Astrocyte (in vitro differentiated cells and primary cell): ENCODE measurements at places on chromosomes 11 and 22. TPM values are rescaled to one million over a fixed set of nuclear protein-coding genes. Genes with fewer than 3 reads are reported as not detected.

DNA sequence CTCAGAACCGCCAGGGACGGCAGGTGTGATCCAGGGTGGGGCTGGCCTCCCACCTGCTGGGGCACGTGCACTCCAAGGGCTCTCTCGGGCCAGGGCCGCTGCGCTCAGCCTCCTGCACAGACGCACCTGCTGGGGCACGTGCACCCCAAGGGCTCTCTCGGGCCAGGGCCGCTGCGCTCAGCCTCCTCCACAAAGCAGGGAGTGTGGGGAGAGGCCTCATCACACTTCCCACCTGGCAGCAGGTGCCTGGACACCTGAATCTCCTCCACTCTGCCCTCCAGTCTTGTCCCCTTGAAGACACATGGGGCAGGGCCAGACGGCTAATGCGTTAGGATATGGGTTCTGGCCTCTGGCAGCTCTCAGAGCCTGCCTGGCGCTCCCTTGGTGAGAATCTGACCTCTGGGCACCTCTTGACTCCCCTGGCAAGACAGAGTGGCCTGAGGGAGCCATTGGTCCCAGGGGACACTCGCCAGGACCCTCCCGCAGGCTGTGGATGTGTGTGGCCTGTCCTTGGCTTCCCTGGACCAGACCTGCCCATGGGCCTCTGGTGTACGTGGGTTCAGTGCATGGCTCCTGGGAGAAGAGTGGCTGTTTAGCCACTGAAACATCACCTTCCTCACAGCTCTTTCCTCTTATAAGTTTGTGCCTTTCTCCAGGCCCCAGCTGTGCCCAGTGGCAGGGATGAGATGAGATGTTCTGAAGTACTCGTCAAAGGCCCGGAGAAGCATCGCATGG is 73.5 kb downstream of the BRD1 start:
- no peak overlapping the region for H3K4me3 ChIP-seq
- no peaks in the 10 kb centered on the region for H3K4me1 ChIP-seq
- no peak for DNase-seq

GRCh38 chr11:130467116-130467900 is 18.9 kb downstream of the ADAMTS15 start:
- no peak overlapping the region for H3K4me3 ChIP-seq
- H3K27ac ChIP-seq: no peak overlapping the region
- no peaks in the 10 kb centered on the region for H3K27me3 ChIP-seq

DNA sequence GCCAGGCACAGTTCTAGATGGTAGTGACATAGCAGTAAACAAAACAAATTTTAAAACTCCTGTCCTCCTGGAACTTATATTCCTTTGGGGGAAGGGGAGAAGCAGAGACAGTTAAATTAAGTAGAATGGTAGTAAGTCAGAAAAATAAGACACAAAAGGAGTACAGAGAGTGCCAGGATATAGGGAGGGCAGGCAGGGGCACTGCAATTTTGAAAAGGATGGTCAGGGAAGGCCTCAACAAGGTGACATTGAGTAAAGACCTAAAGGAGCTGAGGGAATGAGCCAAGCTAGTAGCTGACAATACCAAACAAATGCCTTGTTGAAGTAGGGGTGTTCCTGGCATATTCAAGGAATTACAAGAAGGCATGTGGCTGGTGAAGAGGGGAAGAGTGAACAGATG is 10.2 kb downstream of the NUP160 start:
- H3K4me3 ChIP-seq: no peak overlapping the region
- no peaks in the 10 kb centered on the region for H3K27me3 ChIP-seq
- DNase-seq: no peak
- H3K36me3 ChIP-seq: peaks cover 75% of the 10 kb centered on the region
- no peaks in the 10 kb centered on the region for H3K4me1 ChIP-seq

DNA sequence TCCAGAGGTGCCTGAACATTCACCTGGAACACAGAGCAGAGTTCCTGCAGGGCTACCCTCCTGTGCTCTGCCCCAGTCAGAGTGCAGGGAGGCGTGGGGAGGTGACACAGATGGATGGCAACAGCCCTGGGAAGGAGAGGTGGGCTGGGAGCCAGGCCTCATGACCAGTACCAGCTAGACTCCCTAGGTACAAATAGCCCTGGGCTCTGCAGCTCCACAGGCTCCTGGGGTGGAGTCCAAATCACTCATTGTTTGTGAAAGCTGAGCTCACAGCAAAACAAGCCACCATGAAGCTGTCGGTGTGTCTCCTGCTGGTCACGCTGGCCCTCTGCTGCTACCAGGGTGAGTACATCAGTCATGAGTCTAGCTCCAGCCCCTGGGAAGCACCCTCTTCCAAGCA is at the start of gene SCGB1D2:
TSS of gene SCGB1D2 (plus strand) at position 219 of the 400 bp plus-strand sequence. CDS start at position 288, 69 bp downstream.
- no peaks in the 10 kb centered on the region for H3K4me1 ChIP-seq
- peaks cover 3% of the 10 kb centered on the region for H3K27me3 ChIP-seq
- H3K4me3 ChIP-seq: no peak within 1 kb of the TSS
- DNase-seq: no peak
- H3K36me3 ChIP-seq: no peaks in the 10 kb centered on the region

DNA sequence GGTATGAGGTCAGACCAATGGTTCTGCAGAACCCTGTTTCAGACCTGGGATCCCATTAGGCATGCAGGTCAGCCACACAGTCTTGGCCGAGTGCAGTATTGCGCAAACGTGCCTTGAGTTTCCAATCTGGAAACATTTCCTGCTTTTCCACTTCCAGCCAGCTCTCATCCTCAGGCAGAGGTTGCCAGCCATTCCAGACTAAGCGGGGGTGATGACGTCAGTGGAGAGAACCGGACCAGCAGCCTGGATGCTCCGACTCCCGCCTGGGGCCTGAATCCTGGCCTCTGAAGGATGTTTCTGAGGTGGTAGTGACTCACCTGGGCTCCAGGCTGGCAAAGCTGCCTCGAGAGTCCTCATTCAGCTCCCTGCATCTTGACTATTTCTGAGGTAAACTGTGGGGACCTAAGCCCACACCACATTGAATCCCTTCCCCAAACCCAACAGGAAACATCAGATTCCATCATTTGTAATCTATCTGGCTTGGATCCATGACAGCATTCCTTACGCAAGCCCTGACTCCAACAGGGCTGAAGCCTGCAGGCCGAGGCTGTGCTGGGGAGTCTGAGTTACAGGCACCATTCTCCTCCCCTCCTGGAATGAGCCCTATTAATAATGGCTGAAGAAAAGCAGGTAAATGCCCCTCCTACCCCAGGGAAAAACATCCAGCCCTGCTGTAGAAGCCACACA is 83.0 kb downstream of the ABTB2 start:
- DNase-seq: peak; percentile 97
- no peak overlapping the region for H3K4me3 ChIP-seq
- no peaks in the 10 kb centered on the region for H3K27me3 ChIP-seq
- H3K36me3 ChIP-seq: no peaks in the 10 kb centered on the region
- peaks cover 16% of the 10 kb centered on the region for H3K4me1 ChIP-seq

DNA sequence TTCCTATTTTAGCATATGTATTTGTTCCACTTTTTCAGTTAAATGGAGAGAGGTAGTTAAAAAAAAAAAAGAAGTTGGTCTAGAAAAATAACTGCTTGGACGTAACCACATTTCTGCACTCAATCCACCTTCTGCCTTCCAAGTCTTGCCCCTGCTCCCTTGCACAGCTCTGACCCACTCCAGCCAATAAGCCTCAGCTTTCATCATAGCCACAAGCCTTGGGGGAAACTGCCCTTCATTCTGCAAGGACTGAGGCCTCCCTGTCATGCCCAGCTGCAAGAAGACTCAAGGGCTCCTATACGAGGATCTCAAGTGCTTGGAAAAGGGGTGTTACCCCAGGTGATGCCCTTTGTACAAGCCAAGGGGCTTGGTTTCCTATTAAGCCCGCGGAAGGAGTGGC is 36.0 kb upstream of the OAF start:
- no peak overlapping the region for H3K27ac ChIP-seq
- no peak overlapping the region for H3K4me3 ChIP-seq
- H3K36me3 ChIP-seq: no peaks in the 10 kb centered on the region
- peaks cover 18% of the 10 kb centered on the region for H3K27me3 ChIP-seq
- no peaks in the 10 kb centered on the region for H3K4me1 ChIP-seq
- no peak for DNase-seq

OOSP2 gene
- total RNA-seq: not detected in 2 replicates

TANGO2 gene
- total RNA-seq: 28.0 TPM in 2 replicates

SLC29A2 gene
- 5.0 and 6.6 TPM in 2 replicates for total RNA-seq
